ENCODE measurements at places on chromosomes 1 and 21.

DNA sequence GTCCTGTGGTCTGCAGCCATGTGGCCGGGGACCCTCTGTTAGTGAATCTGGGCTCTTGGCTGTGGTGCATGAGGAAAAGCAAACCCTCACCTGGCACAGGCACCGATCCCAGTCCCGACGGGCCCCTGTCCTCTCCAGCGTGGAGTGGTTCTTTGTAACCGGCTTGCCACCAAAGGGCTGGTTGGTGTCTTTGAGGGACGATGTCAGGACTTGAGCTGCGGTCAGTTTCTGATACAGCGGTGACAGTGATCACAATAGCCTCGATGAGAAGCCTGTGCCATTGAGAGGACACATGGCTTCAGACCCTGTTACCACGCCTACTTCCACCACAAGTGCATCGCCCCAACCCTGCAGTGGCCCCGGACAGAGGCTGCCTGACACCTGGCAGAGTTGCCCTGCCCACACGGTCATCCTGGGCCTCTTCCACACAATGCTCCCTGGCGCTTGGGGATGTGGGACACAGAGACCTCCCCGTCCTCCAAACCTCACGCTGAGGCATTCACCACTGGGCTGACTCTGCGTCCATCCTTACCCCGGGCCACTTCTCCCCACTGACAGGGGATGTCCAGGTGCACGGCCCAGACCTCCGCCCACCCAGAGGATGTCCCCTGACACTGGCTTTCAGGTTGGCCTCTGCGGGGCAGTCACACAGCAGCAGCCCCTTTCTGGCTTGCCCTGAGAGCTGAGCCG lies 18.8 kb upstream of the ACTRT2 start:
- peak; percentile 43 for DNase-seq

GRCh38 chr1:71809085-71809484 lies 473.3 kb downstream of the NEGR1 start:
- DNase-seq, result no peak

GRCh38 chr1:31027693-31028526 lies 37.6 kb downstream of the PUM1 start:
- DNase-seq, result no peak

DNA sequence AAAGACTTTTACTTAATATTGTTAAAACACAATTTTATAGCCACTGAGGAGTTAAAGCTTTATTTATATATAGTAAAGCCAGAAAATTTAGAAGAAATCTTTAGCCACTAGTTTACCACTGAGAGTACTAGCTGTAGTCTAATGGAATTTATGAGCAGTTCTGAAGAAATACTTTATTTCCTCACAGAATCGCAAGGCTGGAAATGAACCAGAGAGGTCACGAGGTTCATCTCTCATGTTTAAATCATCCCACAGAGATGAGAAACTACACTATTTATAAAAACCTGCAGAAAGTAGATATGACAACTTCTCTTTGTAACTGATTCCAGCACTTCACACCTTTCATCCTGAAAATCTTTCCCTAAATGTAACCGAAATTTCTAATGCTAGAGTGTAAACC lies 26.0 kb downstream of the ADGRL4 start:
- DNase-seq, result no peak

DNA sequence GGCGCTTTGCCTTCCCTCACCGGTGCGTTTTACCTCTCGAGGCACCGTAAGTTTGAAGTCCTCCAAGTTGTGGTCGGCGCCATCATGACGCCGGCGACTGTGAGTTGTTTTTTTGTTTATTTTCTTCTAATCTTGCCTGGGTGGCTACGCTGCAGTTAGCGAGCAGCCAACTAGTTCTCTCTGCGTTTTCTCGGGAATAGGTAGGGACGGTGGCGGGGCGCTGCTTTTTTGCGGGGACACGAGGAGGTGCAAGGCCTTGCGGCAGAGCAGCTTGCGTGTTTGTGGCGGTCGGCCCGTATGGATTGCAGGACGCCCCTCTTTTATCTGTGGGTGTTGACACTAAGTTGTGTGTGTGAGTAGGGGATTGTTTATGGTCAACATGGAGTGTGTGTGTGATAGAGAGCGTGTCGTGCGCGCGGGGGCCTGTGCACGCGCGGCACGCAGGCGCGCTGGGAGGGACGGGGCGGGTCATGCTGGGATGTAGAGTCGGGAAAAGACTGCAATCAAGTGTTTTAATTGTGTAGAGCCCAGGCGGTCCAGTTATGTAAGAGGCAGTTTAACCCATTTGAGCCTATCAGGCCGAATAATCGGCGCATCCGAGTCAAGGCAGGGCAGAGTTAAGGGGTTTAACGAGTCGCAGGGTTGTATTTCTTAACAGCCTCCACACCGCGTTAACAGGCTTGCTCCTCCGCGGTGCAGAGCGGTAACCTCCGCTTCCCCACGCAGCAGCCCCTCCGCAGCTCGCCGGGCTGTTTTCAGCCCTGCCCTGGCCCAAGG lies 1.2 kb upstream of the NEGR1 start:
- DNase-seq, result peak; percentile 61

- no peak for DNase-seq
Observed at GRCh38 chr1:40745176-40745575, 38.4 kb upstream of the KCNQ4 start.

GRCh38 chr1:61515096-61515495 lies 209.8 kb downstream of the TM2D1 start:
- no peak for DNase-seq

- DNase-seq, result no peak
Observed at GRCh38 chr1:209291715-209292114, 291.8 kb upstream of the CAMK1G start.

GRCh38 chr1:242754125-242754524 lies 229.6 kb upstream of the PLD5 start:
- no peak for DNase-seq

DNA sequence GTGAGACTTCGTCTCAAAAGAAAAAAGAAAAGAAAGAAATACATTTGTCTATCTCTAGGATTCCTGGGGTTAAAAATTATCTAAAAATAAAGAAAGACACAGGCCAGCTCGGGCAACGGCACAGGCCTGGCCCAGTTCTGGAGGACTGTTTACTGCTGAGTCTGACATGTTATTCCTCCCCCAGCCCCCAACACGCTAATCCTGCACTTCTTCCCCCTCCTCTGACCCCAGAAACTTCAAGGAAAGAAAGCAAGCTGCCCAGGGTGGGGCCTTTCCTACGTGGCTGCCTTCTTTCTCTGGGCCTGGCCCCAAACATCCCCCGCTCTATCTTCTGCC lies 40.0 kb downstream of the ACOT7 start:
- no peak for DNase-seq

DNA sequence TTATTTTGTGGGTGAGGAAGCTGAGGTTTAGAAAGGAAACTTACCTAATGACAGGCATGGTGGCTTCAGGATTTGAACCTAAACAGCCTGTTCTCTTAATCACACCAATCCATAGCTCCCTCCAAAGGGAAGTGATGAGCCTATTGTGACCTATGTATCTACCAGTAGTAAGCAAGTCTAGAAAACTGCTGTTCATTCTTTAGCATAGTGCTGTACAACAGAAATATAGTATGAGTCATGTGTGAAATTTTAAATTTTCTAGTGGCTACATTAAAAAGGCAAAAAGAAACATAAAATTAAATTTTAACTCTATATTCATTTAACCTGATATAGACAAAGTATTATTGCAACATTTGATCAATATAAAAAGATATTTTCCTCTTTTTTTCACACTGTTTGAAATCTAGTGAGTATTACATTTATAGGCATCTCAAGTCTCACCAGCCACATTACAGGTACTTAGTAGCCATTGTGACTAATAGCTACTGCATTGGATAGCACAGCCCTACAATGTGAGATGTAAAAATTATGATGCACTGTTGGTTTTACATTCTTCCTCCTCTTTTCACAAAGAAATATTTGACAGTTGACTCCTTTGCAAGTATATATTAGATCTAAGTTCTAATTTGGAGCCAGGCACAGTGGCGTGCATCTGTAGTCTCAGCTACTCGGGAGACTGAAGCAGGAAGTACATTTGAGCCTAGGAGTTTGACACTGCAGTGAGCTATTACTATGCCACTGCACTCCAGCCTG lies 16.6 kb downstream of the IPO9 start:
- DNase-seq, result no peak

GRCh38 chr1:171727778-171728177 lies 14.1 kb downstream of the VAMP4 start:
- no peak for DNase-seq

- DNase-seq, result no peak
Observed at GRCh38 chr1:72109916-72110315, 172.4 kb downstream of the NEGR1 start.

GRCh38 chr1:97461782-97462181 lies 459.1 kb downstream of the DPYD start:
- no peak for DNase-seq

DNA sequence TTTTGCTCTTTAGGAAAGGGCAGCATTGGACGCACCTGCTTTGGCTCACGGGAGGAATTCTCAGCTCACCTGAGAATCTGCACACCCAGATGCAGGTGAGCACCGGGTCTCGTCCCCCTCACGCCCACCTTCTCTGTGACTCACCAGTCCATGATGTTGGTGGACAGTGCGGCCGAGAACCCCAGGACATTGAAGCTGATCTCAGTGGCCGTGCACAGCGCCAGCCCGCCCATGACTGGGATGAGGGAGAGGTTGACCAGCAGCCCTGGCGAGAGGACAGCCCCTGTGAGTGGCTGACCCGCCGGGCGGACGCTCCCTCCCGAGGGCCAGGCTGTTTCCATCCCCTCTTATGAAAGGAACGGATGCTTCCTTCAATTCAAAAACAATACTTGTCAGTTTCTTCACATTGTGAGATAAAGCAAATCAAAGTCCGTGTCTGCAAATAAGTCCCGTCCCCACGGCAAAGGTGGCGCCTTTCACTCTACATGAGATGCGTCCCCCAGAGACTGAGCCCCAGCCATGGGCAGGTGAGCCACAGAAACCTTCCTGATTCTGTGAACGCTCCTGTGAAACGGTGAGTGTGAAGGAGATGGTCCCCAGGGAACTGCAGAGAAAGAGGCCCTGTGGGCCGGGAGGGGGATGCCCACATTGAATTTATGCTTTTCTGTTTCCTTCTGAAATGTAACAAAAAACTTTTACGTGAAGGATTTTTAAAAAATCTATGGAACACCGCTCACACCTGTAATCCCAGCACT lies 12.7 kb upstream of the CDK11B start:
- DNase-seq, result no peak

DNA sequence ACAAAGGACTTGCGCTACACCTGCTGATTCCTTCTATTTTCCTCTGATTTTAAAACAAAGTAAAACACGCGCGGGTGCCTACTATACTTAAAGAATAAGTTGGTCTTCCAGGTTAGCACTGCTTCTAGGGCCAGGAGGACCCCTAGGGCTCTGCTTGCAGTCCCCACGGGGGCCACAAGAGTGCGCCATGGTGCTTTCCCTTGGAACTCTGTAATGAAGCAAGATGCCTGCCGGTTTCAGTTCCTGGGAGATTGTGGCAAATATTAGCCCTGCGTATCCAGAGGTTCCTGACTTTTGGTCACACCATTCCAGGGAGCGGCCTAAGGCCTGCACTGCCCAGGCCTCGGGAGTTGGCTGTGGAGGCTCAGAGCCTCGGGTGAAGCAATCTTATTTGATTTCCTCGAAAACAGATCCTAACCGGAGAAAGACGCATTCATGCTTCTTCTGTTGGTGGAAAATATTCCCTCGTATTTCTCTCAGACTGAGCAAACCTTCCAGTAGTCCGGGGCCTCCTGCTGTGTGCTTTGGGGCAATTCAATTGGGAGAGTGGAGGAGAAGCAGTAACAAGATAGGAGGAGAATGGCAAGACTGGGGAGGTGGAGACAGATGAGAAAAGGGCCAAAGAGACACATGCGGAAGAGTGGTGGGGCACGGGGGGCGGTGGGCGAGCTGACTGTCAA lies 25.3 kb downstream of the ADAM30 start:
- peak; percentile 80 for DNase-seq

DNA sequence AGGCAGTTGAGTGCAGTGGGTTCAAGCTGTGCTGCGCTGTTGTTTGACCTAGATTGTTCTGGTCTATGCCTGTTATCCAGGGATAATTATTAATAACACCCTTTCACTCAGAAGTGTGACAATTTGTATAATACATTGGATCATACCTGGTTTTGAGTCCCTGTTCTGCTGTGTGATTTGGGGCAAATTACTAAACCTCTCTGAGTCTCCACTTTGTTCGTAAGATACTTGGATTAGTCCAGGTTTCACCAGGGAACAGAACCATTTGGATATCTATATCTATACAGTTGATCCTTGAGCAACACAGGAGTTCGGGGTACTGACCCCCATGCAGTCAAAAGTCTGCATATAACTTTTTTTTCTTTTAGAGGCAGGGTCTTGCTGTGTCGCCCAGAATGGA lies 2.3 kb downstream of the NENF start:
- DNase-seq, result no peak

- DNase-seq, result no peak
Observed at GRCh38 chr1:109438798-109439297, 12.6 kb upstream of the PSMA5 start.

- DNase-seq, result no peak
Observed at GRCh38 chr1:224259986-224260385, 70.0 kb downstream of the NVL start.

DNA sequence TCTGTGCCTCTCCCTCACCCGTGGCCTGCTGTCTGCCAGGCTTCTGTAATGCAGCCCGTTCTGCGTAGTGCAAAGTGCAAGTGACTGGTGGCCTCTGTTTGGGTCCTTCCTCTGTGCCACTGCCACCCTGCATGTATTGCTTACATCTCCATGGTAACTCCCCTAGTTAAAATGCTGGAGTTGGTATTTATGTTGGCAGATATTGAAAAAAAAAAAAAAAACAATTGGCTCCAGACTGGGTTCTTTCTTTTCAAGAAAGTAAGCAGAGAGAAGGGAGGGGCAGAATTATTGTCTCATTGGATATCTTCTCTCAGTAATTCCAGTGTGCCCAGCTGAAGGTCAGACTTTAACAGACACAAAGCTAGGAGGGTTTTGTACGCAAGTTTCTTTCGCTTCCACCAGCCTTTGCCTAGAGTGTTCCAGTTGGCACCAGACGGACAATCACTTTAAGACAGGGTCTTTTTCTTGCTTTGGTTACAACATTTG lies 242.3 kb downstream of the PBX1 start:
- no peak for DNase-seq

- DNase-seq, result no peak
Observed at GRCh38 chr1:191582169-191582568, 576.1 kb upstream of the RGS18 start.

DNA sequence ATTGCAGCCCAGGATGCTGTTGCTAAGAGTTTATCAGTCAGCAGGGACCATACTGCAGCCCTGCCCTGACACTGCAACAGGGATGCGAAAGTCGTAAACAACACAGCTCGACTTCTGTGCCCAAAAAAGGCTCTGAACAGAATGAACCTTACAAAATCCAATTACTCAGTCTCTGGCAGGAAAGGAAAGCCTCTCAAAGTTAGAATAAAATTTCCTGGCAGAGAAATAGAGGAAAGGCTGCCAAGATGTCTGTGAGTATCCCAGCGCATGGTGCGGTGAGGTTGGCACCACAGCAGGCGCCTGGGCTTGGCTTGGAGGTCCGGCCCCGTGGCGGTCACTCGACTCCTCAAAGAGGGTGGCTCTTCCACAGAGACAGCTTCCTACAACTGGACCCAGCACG lies 185.8 kb downstream of the PCP4 start:
- no peak for DNase-seq

DNA sequence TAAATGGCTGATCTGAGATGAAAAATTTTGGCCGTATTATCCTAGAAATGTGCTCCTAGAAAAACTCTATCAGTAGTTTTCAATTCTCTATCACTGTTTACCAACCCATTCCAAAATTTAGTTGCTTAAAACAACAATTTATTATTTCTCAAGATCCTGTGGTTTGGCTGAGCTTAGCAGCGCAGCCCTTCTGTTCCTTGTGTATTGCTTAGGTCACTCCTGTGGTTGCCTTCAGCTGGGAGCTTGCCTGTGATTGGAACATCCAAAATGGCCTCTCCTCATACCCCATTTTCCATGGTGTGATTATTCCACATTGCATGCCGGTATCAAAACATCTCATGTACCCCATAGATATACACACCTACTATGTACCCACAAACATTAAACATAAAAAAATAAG lies 22.8 kb upstream of the STUM start:
- no peak for DNase-seq
